ENCODE measurements at places on chromosomes 4 and X.

GRCh38 chr4:124947622-124948265 is 235.2 kb upstream of the ANKRD50 start:
- DNase-seq: no peak

DNA sequence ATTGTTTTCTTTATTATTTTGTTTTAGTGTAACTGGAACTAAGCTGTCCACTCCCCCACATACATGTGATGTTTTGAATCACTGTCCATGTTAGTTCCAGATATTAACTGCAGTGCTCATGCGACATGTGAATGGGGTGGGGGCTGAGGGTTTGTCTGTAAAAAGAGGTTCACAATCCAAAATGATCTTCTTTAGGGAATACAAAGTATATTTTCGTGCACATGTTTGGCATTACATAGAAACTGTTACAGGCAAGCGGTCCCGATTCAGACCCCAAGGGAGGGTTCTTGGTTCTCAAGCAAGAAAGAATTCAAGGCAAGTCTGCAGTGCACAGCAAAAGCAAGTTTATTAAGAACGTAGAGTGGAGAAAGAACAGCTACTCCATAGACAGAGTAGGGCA is 296.5 kb upstream of the CLNK start:
- DNase-seq: no peak

DNA sequence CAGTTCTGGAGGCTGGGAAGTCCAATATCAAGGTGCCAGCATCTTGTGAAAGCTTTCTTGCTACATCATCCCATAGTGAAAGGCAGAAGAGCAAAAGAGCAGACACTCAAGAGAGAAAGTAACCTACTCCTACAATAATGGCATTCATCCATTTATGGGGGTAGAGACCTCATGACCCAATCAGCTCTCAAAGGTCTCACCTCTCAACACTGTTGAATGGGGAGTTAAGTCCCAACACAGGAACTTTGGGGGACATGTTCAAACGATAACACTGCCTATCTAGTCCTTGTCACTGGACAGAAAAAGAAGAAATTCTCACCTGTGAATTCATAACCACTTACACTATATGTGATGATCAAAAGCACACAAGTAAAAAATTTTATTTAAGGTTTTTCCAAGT is 6.6 kb upstream of the NFKB1 start:
- DNase-seq: no peak

DNA sequence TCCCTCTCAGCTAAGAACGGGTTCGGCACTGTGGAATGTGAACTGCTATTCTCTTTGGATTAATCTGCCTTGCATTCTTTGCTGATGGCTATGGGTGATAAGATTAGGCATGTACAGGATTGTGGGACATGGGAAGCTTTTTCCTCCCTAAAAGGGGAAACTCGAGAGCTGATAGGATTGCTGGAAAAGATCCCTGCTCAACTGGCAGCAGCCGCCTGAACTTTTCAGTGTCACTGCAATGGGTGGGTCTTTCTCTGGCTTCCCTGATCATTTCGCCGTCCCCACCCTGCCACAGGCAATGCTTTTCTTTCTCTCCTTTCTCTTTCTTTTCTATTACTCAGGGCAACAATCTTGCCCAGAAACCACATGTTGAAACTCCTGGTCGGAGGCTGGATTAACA is 20.5 kb downstream of the PAGE2 start:
- no peak for DNase-seq

GRCh38 chr4:185734214-185734613 is 77.8 kb downstream of the SORBS2 start:
- DNase-seq: no peak

DNA sequence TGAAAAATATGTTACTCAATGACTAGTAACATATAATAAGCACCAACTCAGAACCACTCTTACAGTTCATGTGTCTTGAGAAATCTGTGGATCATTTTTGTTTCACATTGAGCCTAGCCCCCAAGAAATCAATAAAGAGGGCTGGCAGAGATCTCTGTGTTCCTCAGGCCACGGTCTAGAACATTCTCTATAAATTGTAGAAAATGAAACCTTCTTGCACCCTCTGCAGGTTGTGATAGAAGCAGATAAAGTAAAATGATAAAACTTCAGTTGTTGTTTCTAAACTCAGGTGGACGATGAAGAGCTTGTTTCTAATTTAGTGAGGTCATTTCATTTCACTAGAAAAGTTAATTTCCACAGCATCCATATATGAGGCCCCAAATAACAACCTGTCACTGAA is 182.7 kb downstream of the KIT start:
- DNase-seq: no peak

DNA sequence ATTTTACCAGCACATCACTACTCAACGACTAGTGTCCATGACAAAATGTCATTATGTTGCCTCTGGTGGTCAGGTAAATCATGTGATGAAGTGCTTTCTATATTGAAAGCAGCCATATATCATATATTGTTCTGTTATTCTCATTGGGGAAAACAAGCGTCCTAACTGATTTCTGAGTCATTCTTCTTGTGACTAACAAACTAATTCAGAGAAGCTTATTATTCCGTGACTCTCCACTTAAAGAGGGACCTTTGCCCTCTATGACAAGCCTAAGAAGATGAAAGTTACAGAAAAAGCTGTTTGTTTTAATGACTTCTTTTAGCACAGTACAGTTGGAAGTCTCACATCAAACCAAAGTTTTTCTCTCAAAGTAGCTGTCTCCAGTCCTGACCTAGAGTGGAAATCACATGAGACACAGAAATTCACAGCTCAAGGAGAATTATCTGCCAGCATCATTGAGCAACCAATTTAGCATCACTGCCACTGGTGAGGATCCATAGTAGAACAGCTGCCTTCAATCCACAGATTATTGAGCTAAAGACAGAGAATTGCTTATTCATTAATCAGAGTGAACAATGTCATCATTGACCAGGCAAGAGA is 36.4 kb downstream of the ASB9 start:
- no peak for DNase-seq

DNA sequence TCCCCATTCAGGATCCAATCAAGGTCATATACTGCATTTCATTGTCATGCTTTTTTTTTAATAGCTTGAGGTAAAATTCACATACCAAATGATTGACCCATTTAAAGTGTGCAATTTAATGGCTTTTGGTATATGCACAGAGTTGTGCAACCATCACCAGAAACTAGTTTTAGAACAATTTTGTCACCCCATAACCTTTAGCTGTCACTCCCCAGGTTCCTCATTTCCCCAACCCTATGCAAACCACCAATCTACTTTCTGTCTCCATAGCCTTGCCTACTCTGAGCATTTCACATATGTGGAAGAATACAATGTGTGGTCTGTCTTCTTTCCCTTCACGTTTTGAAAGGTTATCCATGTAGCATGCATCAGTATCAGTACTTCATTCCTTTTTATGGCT is 1.4 kb upstream of the SMAD1 start:
- DNase-seq: no peak

DNA sequence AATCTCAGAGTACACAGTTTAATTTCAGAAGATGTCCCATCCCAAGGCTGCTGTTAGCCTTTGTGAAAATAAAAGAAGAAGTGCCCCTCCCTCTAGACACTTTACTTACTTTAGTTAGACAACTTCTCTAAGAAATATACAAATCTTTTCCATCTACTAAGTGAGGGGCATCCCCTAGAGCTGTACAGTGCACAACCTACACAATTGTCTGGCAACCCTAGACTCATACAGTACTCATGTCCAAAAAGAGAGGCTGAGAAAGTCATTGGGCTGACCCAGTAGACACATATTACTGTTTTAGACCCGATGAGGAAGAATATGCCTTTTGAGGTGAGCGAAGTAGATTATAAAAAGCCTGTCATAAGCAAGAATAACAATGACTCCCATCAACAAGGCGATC is 297.6 kb downstream of the IDS start:
- DNase-seq: no peak

- DNase-seq: no peak
Measured at GRCh38 chr4:169988252-169988651, 37.9 kb downstream of the MFAP3L start.

GRCh38 chrX:40389555-40389954 is 191.2 kb upstream of the ATP6AP2 start:
- no peak for DNase-seq

DNA sequence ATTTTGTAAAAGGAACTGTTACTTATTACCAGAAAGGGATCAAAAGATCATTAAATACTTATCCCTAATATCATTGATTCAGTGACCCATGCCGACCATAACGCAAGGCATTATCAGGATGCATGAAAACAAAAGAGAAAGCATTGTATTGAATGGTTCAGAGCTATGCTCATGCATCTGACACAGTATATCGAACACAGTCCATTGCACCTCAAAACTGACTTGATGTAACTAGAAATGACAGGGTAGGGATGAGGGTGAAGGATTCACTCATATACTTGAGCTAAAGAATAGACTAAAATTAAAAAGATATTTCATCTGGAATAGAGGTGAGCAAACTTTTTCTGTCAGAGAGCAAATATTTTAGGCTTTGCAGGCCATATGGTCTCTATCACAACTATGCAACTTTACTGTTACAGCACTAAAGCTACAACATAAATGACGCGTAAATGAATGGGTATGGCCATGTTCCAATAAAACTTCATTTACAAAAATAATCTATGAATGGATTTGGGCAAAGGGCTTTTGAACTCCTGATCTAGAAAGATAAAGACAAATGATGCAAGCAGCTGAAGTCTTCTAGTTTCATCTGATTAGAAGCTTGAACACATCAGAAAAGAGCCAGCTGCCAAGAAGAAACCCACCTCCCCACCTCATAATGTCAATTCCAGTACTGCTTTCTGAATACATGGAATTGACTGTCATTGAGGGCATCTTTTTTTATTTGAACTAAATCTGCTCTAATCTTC is 12.9 kb upstream of the SPP1 start:
- DNase-seq: no peak

DNA sequence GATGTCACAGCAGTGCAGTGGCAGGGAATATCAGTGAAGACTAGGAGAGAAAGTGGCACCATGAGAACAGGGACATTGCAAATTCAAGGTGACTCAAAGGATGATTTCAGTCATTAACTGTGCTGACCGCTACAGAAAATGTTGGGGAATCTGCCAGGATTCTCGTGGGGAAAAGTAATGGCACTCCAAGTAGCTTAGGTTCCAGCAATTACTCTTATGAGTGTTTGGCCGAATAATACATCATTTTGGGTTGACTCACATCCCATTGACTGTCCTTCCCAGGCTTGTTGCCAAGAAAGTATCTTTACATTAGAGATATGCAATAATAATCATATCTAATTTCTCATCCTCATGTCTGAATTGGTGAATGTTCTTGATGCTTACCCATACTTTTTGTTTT is 1411.1 kb upstream of the PCDH7 start:
- DNase-seq: no peak

DNA sequence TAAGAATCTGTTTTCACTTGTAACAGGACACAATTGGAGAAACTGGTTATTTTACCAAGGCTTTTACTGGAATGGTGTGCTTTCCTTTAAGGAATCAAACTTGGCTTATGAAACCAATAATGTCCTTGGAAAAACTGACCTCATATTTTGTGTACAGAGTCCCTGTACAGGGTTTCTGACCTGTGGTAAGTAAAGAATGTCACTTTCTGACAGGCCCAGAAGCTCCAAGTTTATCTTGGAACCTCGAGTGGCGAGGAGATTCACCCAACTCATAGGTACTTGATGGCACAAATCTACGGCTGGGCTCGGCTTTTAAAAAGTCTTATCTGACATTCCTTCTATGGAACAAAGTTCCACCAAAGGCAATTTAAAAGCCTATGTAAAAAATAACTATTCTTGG is 17.0 kb downstream of the ASIC5 start:
- DNase-seq: no peak

- DNase-seq: no peak
Measured at GRCh38 chr4:95439071-95439470, 109.7 kb downstream of the UNC5C start.

- DNase-seq: no peak
Measured at GRCh38 chr4:129403848-129404247, 307.9 kb downstream of the C4orf33 start.

- DNase-seq: no peak
Measured at GRCh38 chr4:107246761-107247160, 210.6 kb upstream of the DKK2 start.

- DNase-seq: no peak
Measured at GRCh38 chr4:167084321-167084720, 150.0 kb downstream of the SPOCK3 start.

GRCh38 chrX:68732906-68733493 is 85.5 kb downstream of the STARD8 start:
- DNase-seq: peak; percentile 49

- no peak for DNase-seq
Measured at GRCh38 chr4:102428122-102428521, 73.0 kb upstream of the NFKB1 start.

GRCh38 chr4:116215622-116216021 is 869.8 kb downstream of the TRAM1L1 start:
- no peak for DNase-seq

DNA sequence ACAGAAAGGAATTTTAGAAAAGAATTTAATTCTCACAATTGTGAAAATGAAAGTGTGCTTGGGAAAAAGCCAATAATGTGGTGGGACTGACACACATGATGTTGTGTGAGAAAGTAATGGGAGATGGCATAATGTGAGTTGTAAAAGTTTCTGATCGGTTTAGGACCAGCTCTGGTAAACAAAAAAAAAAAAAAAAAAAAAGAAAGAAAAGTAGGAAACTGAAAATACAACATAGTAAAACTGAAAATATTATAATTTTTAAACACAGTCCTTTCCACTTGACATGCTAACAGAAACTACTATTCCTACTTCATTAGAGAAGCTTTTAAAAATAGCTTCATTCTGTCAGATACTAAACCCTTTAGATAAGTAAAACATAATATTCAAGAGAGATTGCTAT is 28.2 kb downstream of the RAP1GDS1 start:
- DNase-seq: no peak

DNA sequence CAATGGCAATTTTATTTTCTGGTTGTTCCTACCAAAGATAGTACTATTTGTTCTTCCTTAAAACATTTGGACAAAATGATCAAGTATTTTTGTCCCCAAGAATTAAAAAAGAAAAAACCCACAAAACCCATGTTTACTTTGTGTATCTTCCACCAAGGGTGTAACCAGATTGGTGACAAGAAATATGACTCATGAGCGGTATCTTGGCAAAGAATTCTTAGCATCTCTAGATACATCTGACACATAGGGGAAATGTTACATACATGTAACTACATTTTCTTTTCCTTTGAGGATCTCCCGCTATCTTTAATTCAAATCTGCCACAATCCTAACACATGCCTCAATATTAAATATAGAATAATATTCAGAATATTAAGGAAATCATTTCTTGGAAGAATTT is 78.7 kb downstream of the WDFY3 start:
- DNase-seq: no peak

DNA sequence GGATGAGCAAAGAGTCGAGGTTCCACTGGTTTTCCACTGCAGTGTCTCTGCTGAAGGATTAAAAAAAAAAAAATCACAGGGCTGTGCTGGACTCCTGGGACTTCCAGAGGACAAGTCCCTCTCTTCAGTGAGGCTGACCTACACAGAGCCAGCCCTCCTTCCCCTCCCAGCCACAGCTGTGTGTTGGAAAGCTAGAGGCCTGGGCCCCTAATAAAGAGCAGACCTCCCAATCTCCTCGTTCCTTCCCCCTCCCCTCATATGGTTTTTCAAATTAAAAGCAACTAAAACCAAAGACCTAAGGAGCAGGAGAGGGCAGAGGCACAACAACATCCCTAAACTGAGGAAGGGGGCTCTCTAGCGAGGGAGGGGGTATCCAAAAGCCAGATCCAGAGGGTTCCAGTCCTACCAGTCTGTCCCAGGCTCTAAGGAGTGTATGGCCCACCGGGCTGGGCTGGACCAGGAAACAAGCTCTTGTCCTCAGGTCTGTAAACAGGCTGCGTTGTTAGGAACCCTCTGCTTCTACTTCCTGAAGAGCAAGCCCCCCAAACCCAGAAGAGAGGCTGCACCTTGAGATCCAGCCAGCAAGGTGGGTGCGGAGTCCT is 4.0 kb upstream of the PDGFRA start:
- no peak for DNase-seq

Data from hematopoietic multipotent progenitor cell treated with erythropoietin and hydrocortisone succinate and interleukin-3 and kit ligand, for 17 days (in vitro differentiated cells).